Ascending aorta (tissue), 2 donors: ENCODE measurements at places on chromosomes 4 and X. TPM values are rescaled to one million over a fixed set of nuclear protein-coding genes. Genes with fewer than 3 reads are reported as not detected.
A peak's percentile ranks its signal among the peaks of the same experiment; 100 is the strongest.

- no peak for DNase-seq
These were observed 22.2 kb downstream of the CRMP1 start for GRCh38 chr4:5870701-5871100.

GRCh38 chrX:47169273-47169672 lies 24.3 kb downstream of the RBM10 start:
- no peak for DNase-seq

- no peak for DNase-seq
These were observed 16.0 kb downstream of the RAB40A start for GRCh38 chrX:103503163-103503852.

DNA sequence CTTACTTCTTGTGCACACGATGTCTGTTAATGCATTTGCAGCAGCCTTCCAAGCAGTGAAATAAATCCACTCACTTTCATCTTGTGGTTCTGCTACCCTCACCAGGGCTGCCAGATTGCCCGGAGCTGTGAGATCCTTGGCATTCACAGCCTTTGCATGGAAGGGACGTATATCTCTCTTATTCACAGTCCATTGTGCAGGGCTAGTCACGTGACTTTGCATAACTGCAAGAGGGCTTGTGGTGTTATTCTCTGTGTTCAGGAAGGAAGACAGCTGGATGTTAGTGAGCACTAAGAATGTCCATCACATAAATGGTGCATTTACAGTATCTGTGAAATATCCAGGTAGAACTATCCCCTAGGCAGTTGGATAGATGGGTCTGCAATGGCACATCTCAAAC lies 96.5 kb upstream of the BEND4 start:
- no peak for DNase-seq

GRCh38 chr4:95411371-95412088 lies 137.2 kb downstream of the UNC5C start:
- no peak for DNase-seq

GRCh38 chr4:27001398-27002164 lies 140.9 kb downstream of the STIM2 start:
- no peak for DNase-seq

- DNase-seq, result no peak
These were observed at the start of gene PF4V1 for GRCh38 chr4:73853246-73853704. Gene PF4V1, plus strand, starts transcription at chr4:73853296. Its CDS starts 67 bp downstream, at chr4:73853363.

- DNase-seq, result no peak
These were observed 306.3 kb upstream of the PCDH7 start for GRCh38 chr4:30413915-30414314.

DNA sequence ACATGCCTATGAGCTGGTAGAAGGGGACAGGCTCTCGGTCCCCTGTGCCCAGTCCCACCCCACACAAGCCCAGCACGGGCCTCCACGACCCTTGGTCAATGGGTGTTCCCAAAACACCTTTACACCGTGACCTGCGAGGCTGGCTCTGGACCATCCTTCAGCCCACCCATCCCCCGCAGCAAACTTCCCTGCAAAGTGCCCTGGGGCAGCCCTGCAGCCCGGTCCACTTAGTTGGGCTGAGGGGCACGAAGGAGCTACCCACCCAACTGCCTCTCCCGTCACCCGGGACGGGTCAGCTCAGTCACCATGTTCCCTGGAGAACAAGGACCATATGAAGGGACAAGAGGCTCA lies 23.4 kb downstream of the WDR1 start:
- DNase-seq, result no peak

GRCh38 chr4:69910016-69910782 lies 20.7 kb upstream of the CSN1S1 start:
- DNase-seq, result no peak

DNA sequence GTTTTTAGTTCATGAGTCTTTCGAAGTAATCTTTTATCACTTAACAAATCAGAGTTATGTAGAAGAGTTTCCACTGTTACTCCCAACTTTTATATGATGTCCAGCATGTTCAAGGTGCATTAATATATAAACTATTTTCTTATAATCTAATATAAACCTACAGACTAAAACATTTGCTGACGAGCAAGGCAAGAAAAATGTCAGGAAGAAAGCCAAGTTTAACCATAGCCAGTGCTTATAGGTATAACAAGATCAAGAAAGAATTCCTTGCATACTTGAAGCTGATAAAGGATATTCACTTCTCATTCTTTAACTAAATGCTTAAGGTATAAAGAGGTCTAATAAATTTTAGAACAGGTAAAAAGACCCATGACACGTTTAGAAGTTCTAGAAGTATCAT lies 167.7 kb downstream of the NPNT start:
- no peak for DNase-seq

GRCh38 chr4:102193145-102193544 lies 152.1 kb downstream of the SLC39A8 start:
- no peak for DNase-seq

GRCh38 chr4:168153596-168154440 lies 61.5 kb downstream of the ANXA10 start:
- DNase-seq, result peak; percentile 14

GRCh38 chr4:119100655-119101054 lies 35.0 kb upstream of the MYOZ2 start:
- no peak for DNase-seq

DNA sequence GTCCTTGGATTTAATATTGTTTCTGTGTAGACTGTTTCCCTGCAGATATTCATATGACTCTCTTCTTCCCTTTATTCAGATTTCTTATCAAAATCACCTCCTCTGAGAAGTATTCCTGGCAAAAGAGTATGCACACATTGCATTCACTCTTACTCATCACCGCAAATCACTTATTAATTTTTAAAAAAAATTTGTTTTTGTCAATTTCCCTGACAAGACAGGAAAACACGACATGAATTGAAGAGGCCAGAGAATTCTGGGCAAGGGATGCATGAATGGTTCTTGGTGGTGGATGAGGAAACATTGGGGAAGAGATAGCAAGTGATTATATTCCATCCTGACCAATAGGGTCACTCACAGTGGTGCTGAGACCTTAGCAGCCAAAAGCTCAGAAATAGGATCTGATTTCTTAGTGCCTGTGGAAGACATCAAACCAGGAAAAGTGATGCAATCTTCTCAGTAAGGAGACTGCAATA lies 522.5 kb upstream of the AGA start:
- no peak for DNase-seq

- DNase-seq, result no peak
These were observed 54.6 kb downstream of the FRMPD3 start for GRCh38 chrX:107504006-107504405.

The CFAP299 gene
- total RNA-seq, result not detected

The CFAP99 gene
- total RNA-seq, result not detected

The MAGEC1 gene
- total RNA-seq, result not detected

The SPIN3 gene
- total RNA-seq, result 3.9 TPM

The RNF128 gene
- 0.32 TPM for total RNA-seq

The GATA1 gene
- not detected for total RNA-seq

The CTSO gene
- total RNA-seq, result 7.5 TPM

The GLOD5 gene
- not detected for total RNA-seq

The DGKK gene
- not detected for total RNA-seq

The KLB gene
- total RNA-seq, result not detected

The GASK1B gene
- total RNA-seq, result 69.7 TPM

The MAGEA8 gene
- not detected for total RNA-seq

The FGF16 gene
- total RNA-seq, result not detected

The WDR44 gene
- total RNA-seq, result 5.9 TPM
